ENCODE measurements at places on chromosomes 4 and X. TPM values are rescaled to one million over a fixed set of nuclear protein-coding genes. Genes with fewer than 3 reads are reported as not detected.

DNA sequence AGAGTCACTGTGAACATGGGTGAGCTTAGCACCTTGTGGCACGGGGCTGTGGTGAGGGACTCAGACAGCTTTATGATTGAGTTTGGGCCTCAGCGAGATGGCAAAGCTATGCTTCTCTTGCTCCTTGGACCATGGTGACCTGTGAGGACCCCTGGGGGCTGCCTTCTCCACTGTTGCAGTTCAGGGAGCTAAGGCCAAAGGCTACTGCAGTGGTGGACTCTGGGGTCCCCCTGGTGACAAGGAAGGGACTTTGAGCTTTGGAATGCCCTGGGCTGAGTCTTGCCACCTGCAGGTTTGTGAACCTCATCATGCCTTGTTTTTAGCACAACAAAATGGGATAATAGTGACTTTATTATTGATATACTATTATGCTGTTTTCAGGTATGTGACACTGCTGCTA is 36.5 kb downstream of the TBL1X start:
- DNase-seq = no peak

GRCh38 chr4:184848510-184848909 is 22.7 kb upstream of the ACSL1 start:
- DNase-seq = no peak

- DNase-seq = peak; percentile 18
These were observed 100.7 kb downstream of the PTTG2 start for GRCh38 chr4:38060829-38061431.

DNA sequence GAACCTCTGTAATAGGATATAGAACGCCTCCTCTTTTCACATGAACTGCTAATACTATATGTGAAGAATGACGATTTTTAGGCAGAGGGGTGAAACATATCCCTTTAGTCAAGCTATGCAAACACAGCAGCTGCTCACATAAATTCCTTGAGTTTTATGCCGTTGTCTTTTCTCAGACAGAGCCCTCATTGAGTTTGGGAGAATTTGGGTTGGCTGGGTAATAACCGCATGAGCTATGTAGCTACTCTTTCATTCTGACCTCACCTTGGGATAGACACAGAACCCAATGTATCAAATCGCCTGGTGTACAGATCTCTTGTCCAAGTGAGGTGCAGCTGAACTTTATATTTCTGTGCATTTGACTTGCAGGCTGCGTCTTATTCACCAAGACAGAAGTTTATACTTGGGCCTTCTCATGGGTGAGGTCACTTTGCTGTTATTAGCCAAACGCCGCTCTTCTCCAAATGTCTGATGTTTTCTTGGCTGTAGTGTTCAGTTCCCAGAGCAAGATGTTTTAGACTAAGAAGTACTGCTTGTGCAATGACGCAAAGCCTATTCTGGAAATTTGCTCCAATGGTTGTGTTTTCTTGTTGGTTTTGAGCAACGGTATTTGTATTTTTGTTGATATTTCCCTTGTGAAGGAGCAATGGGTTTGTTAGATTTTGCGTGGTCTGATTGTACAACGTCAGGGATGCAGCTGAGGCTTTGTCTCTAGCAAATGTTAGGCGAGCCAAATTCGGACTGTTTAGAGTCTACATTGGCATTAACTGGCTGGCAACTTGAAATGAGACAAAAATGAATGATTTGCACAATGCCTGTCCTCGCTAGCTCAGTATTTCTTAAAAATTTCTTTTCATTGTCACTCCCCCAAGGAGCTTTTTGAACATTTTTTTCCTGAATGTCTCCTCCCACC is 11.2 kb upstream of the SPARCL1 start:
- DNase-seq = no peak

- no peak for DNase-seq
These were observed 352.1 kb downstream of the SPOCK3 start for GRCh38 chr4:166882221-166882620.

The DAPP1 gene
- total RNA-seq = not detected

The UNC5C gene
- total RNA-seq = 0.11 TPM

Measured in A673 (cell line).